ENCODE measurements at places on chromosomes 12 and 14.

DNA sequence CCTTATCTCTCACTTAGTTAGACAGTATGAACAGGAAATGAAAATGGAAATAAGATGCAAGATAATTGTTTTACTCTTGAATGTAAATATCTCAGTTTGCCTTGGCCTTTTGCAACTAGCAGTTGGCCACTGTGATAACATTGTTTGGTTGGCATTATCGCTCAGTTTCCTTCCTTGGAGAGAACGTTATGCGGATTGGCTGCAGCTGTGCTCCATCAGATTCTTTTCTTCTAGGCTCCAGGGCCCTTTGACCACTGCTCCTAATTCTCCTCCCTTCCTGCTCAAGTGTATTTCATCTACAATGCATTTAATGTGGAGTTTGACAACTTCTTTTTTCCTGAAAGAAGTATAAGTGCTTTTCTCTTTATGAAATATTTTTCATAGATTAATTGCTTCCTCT is 284.2 kb downstream of the ADAMTS20 start:
- no peak for DNase-seq

DNA sequence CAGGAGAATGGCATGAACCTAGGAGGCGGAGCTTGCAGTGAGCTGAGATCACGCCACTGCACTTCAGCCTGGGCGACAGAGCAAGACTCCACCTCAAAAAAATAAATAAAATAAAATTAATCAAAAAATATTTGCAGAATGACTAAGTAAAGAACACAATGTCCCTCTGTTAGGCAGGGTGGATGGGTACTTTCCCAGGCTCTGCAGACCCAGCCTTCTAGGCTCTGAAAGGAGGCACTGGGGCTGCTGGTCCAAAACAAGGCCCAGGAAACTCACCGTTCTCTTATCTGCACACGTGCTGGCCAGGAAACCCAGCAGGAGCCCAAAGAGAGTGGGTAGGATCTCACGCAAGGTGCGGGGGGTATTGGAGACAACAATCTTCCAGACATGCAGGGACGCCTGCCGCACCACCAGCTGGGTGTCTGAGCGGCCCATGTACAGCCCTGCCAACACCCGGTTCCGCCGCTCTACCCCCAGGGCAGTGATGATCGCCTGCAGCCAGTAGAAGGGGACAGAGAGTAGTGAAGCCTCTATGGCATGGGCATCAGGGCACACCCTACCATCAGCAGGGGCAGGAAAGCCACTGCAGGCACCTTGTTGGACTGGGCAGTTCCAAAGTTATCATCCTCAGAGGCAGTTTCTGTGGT is 25.8 kb upstream of the RAB35 start:
- DNase-seq: no peak

GRCh38 chr12:21941506-21942376 is 515 bp upstream of the ABCC9 start:
- no peak for DNase-seq

GRCh38 chr12:109009766-109010165 is 11.1 kb downstream of the SVOP start:
- DNase-seq: no peak

- DNase-seq: no peak
Measured at GRCh38 chr12:70839544-70839943, 81.0 kb downstream of the PTPRR start.

DNA sequence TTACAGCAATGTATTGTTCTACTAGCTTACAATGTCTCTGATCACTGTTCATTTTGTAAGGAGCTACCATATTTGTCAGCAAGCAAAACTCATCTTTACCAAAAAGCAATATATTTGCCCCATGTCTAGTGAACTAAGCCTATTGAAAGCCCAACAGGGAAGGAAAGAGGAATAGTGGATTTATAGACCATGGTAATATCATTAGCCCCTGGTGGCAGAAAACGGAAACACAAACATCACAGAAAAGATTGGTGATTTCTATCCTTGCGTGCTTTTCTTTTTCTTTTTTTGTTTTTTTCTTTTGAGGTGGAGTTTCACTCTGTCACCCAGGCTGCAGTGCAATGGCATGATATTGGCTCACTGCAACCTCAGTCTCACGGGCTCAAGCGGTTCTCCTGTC is 1562.4 kb upstream of the TMEM132C start:
- DNase-seq: no peak

GRCh38 chr14:25485381-25485780 is 435.4 kb upstream of the STXBP6 start:
- no peak for DNase-seq

DNA sequence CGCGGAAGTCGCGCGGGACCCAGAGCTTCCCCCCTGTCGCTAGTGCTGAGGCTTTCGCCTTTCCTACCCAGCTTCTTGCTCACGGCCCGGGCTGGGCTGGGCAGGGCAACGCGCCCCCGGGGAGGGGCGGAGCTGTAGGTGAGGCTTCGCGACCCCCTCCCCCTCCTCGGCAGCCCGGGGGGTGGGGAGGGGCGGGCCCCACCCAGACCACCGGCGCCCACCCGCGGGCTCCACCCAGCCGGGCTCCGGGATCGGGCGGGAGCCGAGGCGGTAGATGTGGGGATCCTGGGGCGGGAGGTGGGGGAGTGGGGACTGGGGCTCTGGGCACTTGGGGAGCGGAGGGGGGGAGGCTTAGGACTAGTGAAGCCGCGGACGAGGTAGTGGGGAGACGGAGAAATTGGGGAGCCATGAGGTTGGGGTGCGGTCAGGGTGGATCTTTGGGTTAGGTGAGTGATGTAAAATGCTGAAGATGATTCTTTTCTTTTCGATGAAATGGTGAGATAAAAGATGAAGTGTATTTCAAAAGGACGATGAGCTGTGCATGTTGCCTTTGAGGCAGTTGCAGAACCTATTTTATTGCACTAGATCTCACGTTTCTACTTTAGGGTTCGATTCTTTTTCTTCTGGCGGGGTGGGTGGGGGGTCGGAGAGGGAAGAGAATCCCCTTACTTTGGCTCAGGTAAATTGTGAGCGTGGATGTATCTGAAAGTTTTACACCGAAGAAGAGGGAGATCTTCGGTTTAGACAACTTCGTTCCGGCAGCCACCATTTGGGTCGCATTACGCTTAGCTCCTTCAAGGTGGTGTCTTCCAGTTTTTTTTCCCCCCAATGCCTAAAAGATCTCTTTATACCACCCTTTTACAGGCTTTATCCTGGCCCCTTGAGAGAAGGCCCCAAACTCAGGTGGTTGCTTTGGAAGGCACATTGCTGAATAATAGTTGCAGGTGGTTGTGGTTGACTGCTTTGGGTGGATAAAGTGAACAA is 619 bp downstream of the ERC1 start:
- no peak for DNase-seq

GRCh38 chr12:120799243-120800045 is 73.8 kb downstream of the ACADS start:
- no peak for DNase-seq

GRCh38 chr12:88310666-88311065 is 168.6 kb downstream of the TMTC3 start:
- no peak for DNase-seq

DNA sequence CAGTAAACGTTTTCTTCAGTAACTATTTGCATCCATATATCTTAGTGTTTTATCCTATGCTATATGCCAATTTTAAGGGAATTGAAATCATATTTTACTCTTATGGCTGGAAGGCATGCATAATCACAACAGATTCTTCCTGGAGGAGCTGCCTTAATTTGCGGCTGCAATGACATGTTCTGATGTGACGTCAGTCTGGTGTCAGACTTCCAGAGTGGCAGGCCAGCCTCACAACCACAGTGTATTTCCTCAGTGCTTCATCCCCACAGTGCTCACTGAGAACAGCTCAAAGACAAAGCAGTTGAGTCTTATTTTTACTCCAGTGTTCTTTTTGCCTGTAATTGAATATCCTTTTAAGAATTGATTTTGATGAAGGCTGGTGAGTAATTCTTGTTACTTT is 107.1 kb downstream of the PLEKHA5 start:
- DNase-seq: no peak

- no peak for DNase-seq
Measured at GRCh38 chr14:53325176-53325806, 172.2 kb upstream of the DDHD1 start.

DNA sequence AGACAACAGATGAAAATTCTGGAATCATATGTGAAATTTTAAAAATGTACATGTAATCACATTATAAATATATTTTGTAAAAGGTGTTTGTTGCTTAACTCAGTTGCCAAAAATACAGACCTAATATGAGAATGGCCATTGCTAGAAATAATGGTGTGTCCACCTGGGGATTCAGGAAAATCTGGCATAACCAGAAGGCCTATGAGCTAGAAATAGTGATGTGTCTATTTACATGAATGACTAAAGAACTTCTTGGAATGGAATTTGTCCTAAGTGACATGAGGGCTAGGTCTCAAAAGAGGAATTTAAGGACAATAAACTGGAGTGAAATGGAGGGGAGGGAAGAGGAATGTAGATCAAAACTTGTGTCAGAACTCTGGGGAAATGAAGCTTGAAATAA is 126.4 kb downstream of the PTPRR start:
- no peak for DNase-seq

DNA sequence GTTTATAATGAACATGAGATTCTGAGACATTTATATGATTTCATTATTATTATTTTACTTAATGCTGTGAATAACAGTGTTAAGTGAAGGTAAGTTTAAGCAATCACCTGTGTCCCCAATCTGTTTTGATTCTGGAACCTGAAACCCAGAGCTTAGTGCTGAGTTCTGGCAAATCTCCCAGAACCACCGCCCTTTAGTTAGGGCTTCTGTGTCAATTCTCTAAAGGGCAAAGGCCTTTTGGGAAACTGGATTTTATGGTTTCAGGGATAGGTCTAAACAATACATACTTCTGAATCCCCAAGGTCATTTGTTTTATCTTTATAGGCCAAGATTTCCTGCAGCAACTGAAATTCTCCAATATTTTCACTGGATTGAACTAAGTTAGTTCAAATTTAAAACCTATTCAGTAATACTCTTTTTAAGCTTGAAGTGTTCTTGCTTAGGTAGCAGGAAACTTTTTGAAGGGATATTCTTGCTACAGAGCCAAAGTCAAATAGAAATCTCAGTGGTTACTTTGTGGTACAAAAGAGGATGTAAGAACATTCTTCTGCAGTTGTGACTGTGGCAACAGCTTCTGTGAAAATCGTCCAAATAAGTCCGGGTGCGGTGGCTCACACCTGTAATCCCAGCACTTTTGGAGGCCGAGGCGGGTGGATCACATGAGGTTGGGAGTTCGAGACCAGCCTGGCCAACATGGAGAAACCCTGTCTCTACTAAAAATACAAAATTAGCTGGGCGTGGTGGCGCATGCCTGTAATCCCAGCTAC is 10.0 kb upstream of the PKP2 start:
- no peak for DNase-seq

GRCh38 chr12:6450091-6450868 is 1.6 kb upstream of the TAPBPL start:
- DNase-seq: no peak

DNA sequence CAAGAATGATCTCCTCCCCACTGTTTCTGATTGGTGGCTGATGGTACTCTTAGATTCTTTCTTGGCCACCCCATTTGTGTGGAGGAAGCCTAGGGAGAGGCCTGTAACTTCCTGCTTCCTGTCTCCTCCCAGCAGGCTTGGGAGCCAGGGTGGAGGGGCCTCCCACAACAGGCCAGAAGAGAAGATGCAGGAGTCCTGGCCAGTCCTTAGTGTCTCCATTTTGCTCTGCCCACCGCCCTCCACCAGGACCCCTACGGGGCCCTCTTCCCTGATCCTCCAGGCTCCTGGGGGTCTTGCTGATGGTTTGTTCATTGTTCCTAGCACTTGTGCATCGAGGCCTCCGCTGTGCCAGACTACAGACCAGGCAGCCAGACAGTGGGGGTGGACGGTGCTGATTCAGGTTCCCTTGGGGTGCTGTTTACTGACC is 6.8 kb downstream of the TSPAN9 start:
- no peak for DNase-seq

DNA sequence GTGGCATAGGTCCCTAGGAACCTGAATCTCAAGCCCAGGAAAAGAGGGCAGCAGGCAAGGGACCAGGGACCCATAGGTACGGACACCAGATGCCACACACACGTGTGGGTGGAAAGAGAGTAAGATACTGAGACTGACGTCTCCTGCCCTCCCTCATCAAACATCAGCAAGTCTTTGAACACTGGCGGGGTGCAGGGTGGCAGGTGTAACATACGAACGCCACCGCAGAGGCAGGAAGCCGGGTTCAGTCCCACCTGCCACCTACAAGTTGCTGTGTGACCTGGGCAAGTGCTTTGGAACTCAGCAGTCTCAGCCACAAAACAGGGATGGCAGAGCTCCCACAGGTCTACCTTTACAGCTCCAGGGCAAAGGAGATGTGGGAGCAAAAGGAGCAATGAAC is 11.1 kb downstream of the ACTN1 start:
- peak; percentile 59 for DNase-seq

DNA sequence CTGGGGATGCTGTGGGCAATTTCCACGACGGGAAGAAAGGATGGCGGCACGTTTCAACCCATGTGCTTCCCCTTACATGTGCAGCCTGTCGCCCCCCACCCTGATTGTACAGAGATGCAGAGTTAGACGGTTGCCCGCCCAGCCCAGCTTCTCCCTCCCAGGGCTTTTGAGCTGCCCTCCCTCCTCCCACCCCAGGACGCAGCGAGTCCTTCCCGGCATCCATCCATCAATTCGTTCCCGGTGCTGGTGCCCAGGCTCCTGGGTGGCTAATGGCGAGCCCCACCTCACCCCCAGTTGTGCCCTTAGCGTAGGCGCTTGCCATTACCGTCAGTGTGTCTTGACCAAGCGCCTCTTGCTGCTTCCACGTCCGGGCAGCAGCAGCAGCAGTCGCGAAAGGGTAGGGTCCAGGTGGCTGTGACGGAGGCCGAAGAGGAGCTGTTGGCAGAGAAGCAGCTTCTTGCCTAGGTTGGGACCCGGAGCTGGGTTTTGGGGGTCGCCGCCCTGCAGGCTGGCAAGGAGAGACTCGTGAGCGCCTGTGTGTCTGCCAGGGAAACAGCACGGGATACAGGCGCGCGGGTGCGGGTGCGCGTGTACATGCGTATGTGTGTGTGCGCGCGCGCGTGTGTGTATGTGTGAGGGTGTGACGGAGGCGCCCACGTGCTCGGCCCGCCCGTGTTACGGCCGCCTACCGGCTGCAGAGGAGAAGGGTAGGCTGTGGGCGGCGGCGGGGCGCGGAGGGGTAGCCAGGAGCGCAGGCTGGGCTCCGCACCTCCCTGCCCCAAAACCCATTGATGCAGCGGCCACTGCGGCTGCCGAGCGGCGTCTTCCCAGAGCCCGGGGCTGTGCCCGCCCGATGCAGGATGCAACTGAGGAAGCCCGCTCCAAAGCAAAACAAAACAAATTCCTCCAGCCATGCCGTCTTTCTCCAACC is at the start of gene SLC6A15:
TSS of gene SLC6A15 (minus strand) at position 602 of the 931 bp plus-strand sequence. CDS start 20,679 bp downstream, outside the sequence.
- DNase-seq: no peak

GRCh38 chr12:114220311-114220710 is 185.6 kb downstream of the TBX5 start:
- no peak for DNase-seq

DNA sequence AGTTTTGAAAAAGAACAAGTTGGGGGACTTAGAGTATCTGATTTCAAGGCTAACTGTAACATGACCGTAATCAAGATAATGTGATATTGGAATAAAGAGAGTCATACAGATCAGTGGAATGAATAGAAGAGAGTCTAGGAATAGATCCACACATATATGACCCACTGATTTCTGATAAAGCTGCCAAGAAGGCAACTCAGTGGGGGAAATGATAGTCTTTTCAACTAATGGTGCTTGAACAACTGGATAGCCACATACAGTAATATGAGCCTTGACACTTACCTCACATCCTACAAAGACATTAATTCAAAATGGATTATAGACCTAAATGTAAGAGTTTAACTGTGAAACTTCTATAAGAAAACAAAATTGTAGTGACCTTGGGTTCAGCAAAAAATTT is 3.8 kb downstream of the PRKCH start:
- DNase-seq: no peak

- DNase-seq: no peak
Measured at GRCh38 chr12:53450936-53451335, 966 bp upstream of the PCBP2 start.
